Urinary bladder (tissue), 4 donors: ENCODE measurements at places on chromosomes 1 and 21. TPM values are rescaled to one million over a fixed set of nuclear protein-coding genes. Genes with fewer than 3 reads are reported as not detected.

GRCh38 chr1:116006486-116006964 lies 30.2 kb downstream of the SLC22A15 start:
- no peak for DNase-seq

DNA sequence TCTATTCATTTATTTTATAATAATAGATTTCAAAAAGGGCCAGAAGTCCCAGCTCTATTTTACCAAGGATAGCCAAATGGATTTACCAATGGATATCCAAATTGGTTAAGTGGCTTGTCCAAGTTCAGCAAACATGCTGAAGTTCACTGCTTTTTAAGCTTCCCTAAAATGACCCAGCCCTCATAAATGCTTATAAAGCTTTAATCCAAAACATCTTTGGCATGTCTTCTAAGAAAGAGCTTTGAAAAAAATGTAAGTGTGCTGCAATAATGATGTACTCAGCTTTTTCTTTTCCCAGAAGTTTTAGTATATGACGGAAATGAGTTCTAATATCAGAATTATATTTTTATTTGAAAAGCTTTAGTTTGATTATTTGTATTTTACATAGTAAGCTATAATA lies 451.5 kb upstream of the ADAMTS5 start:
- DNase-seq: no peak

FMO4 gene
- 3.2 TPM for polyA plus RNA-seq

DNA sequence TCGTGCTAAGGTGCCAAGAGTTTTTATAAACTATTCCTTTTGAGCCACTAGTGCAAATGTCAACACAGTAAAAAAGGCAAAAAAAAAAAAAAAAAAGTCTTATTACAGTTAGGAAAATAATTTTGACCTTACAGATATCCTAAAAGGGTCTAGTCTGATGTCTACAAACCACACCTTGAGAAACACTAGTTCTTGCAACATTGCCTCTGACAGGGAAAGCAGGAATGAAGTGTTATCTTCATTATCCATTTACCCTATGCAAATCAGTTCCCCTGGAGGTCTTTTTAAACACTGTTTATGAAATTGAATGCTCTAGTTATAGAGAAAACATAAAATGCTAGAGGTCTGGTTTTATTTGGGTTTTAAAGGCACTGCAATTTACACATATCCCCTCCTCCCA lies 115.2 kb upstream of the DMRTA2 start:
- DNase-seq: no peak

GRCh38 chr1:219761208-219761860 lies 148.4 kb upstream of the ZC3H11B start:
- no peak for DNase-seq

- DNase-seq: no peak
Measured at GRCh38 chr21:35711661-35712060, 348.7 kb downstream of the SETD4 start.

DNA sequence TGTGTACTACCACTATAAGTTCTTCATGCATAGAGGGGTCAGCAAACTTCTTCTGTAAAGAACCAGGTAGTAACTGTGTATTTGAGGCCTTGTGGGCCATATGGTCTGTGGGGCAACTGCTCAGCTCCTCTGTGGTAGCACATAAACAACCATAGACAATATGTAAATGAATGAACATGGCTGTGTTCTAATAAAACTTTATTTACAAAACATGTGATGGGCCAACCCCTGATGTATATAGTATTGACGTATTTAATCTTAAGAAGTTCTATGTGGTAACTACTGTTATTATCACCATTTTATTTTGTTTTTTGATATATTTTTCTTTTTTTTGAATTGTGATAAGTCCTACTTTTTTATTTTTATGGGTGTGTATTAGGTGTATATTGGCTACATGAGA lies 15.4 kb downstream of the TRAF5 start:
- DNase-seq: no peak

DNA sequence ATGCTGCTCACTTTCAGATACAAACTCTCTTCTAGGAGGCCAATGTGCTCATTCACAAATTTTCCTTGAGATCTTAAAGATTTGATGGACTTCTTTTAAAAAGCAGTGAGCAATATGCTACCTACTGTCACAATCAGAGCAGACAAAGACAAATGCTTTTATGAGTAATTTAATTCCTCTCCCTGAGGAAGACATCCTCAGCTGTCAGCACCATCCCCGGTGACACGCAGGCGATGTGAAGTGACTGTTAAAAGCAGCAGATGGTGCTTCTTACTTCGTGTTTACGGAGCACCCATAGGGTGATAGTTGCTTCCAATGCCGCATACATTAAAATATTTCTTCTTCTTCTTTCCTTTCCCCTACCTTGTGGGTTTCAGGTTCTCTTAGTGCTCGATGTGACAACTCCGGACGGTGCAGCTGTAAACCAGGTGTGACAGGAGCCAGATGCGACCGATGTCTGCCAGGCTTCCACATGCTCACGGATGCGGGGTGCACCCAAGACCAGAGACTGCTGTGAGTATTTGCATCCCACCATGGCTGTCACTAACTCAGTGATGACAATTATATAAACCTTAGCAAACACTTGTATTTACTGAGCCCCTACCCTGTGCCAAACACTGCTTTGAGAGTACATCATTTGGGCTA lies 29.1 kb downstream of the LAMC2 start:
- no peak for DNase-seq

DNA sequence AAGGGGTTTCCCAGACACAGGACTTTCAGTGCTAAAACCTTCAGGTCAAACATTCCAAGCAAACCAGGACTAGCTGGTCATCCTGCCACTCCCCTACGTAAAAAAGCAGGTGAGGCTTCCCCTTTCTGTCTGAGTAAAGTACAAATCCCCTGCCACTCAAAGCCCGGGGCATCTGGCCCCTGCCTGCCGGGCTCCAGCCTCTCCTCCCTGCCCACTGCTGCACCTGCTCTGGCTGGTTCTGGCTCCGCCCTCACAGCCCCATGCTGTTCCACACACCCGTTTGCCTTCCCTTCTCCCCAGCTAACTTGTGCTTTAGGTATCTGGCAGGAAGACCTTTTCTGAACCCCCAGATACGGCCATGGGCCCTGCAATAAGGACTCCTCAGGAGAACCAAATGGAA lies 23.3 kb upstream of the S100A7 start:
- no peak for DNase-seq

PODN gene
- polyA plus RNA-seq: 224 TPM

DNA sequence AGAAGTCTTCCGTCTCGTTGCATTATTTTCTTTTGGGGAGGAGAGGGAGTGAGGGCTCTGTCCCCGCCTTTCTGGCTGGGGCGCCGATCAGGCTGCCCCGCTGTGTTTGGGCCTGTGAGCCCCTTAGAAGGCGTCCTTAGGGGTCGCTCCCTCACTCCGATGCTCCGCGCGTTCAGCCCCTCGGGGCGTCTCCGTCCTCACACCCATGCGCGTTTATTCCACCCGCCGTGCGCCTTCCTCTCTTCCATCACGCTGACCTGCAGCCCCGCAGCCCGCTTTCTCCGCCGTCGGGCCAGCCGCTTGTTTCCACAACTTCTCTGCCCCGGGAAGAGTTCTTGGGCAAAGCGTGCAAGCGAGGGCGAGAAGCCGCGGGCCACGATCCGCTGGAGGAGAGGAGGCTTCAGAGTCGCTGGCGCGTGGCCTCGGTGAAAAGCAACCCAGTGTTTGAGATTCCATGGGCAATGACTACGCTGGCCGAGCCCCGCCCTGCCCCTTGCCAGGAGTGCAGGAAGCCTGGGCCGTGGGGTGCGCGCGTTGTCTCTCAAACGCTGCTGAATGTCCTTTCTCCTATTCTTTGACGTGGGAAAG lies 27.7 kb downstream of the TRIM11 start:
- no peak for DNase-seq

DNA sequence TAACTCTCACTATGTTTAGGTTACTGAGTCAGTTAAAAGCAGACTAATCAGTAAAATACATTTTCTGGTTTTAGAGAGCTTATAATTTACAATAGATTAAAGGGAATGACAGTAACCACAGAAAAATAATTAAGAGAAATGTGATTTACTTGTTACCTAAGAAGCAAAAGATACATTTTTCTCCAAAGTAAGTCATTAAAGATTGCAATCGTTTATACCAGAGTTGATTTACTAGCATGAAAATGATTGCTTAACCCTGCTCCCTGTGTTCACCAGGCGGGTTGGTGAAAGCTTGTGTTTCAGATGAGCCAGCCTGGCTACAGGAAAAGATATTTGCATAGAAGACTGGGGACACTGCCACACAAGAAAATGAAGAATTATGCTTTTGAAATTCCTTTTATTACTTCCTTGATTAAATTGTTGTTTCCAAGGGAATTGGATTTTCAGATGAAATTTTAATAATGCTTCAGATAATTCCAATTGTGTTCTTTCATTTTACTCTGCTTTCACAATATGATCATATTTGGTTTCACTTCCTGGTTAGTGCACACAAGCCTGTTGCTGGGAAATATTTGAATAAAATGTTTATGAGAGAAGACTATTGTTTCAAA lies 27.9 kb downstream of the LRRC8B start:
- DNase-seq: no peak

DNA sequence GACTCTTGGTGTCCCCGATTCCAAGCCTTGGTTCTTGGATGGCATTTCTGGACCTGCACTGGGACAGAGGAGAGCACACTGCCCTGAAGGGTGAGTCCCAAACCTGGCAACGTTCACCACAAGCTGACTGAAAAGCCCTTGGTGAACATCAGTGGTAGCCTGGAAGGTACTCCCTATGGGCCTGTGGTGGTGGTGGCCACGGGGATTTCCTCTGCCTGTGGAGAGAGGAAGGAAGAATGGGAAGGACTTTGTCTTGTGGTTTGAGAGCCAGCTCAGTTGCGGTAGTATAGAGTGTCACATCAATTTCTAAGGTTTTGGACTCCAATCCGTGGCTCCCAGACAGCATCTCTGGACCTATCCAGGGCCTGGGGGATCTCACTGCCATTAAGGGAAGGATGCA lies 50.7 kb downstream of the DNAH14 start:
- no peak for DNase-seq

SLAMF9 gene
- polyA plus RNA-seq: not detected

CIART gene
- 13.0 TPM for polyA plus RNA-seq

- no peak for DNase-seq
Measured at GRCh38 chr1:19775317-19775716, 24.4 kb downstream of the TMCO4 start.

GRCh38 chr1:8355439-8356255 lies 37.7 kb downstream of the SLC45A1 start:
- no peak for DNase-seq

GRCh38 chr1:87733386-87733785 lies 404.7 kb downstream of the LMO4 start:
- DNase-seq: no peak

KIAA1614 gene
- 16.6 TPM for polyA plus RNA-seq

GRCh38 chr1:64536836-64537490 lies 67.0 kb downstream of the CACHD1 start:
- no peak for DNase-seq

FAM78B gene
- 1.4 TPM for polyA plus RNA-seq

RHD gene
- not detected for polyA plus RNA-seq

- no peak for DNase-seq
Measured at GRCh38 chr1:150321826-150322166, 463 bp downstream of the PRPF3 start.

DNA sequence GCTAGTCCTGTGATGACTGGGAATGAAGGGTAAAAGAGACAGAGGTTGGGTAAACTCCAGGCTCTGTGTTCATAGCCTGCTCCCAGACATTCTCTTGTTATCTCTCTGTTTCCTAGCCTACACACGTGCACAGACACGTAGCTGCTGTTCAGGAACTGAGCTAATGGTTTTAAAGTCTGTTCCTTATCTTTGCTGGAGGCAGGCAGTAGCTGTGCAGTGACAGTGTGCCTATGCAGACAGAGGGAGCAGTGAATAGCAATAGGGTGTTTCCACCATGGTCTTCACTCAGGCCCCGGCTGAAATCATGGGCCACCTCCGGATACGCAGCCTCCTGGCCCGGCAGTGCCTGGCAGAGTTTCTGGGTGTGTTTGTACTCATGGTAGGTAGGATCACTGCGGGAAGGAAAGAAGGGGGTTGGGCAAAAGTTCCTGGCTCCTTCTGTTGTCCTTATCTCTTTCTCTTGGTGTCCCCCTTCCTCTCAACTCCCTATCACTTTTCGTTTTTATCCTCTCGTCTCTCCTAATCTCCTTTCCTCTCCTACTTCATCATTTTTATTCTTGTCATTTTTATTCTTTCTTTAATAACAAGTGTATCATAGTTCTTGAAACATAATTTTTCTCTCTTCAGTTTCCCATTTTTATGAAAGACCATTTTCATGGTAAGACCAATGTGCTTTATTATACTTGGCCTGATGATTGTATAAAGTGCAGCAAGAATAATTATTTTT lies at the start of gene AQP10:
Gene AQP10 (plus strand): TSS at position 212 of the 727 bp plus-strand sequence. CDS start 63 bp downstream, at position 275.
- peak; percentile 21 for DNase-seq

AMY1B gene
- polyA plus RNA-seq: not detected

DNA sequence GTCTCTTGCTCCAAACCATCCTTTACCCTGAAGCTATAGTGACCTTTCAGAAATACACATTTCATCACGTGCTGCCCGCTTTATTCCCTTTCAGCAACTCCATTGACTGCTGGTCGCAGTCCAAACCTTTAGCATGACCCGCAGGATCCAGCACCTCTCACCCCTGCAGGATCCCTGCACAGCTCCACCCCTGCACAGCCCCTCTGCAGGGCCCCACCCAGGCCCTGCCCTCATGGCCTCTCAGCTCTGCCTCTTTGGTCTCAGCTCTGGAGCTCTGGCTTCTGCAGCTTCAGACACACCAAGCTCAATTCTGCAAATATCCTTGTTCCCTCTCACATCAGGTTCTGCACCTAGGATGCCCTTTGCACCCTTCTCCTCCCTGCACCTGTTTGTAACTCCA lies 264.9 kb upstream of the C1orf174 start:
- DNase-seq: no peak

DESI2 gene
- polyA plus RNA-seq: 22.1 TPM

VWA1 gene
- 214 TPM for polyA plus RNA-seq

APOBEC4 gene
- polyA plus RNA-seq: not detected

ZC3H11A gene
- 43.1 TPM for polyA plus RNA-seq

DNA sequence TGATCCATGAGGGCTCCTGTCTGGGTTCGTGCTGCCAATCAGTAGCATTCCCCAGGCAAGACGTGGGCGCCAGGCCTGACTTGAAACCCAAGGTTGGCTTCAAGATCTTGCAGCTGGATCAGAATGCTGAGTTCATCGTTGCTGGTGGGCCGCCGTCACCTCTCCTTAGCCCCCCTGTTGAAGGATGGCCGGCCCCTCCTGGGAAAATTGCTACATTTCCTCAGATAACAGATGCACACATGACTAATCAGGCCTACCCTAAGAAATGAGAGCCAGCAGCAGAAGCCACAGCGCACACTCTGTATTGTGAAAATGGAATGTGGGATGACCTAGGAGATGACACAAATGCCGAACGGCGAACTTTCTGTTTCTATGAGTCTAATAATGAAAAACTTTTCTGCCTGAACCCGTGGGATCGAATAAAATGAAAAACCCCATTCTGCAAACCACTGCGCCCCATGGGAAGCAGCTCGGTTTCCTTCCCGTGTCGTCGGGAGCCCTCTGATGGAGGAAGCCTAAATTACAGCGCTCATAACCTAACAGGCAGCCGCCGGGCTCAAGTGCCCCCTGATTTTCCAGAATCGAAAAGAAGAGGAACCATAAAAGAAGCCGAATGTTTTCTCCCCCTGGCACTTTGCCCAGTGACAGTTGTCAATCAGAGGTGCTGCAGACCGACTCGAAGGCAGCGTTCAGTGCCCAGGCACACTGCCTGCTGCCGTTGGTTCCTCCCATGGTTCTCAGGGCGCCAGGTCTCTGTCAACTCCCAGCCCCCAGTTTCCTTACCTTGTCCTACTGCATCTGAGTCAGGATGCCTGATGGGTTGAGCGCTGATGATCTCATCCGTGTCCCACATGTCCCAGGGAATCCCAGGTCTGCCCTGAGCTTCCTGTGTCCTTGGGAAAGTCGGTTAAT lies 38.2 kb upstream of the H6PD start:
- no peak for DNase-seq

F5 gene
- polyA plus RNA-seq: 1.1 TPM

GRCh38 chr1:109750920-109751319 lies 10.1 kb upstream of the GSTM3 start:
- no peak for DNase-seq
